Activated CD4-positive, alpha-beta T cell treated with anti-CD3 and anti-CD28 coated beads, Interleukin-2, amount 10 ng/mL, durations not matched to agents 7 days and 5 days (primary cell): ENCODE measurements at places on chromosomes 3 and 15.

DNA sequence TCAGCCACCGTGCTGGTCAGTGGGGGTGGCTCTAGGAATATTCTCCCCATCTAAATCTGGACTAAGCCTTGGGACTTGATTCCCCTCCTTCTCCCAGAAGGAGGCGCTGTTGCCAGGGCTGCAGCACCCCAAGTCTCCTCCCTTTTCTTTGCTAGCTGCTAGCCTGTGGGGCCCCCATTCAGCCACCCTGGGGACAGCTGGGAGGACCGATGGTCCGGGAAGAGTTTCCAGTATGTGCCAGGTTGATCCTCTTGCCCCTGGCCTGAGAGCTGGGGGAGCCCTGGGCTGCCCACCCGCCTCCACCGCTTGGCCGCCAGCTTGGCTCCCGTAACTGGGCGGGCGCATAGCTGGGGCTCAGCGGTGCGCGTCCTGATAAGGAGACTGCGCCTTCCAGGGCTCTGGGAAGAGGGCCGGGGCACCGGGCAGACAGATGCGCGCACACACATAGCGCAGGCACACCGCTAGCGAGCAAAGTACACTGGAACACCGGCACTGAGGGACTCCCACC is 4.2 kb downstream of the SMAD6 start:
- no peak for DNase-seq

GRCh38 chr15:59722476-59722875 is 33.4 kb upstream of the BNIP2 start:
- DNase-seq: no peak

DNA sequence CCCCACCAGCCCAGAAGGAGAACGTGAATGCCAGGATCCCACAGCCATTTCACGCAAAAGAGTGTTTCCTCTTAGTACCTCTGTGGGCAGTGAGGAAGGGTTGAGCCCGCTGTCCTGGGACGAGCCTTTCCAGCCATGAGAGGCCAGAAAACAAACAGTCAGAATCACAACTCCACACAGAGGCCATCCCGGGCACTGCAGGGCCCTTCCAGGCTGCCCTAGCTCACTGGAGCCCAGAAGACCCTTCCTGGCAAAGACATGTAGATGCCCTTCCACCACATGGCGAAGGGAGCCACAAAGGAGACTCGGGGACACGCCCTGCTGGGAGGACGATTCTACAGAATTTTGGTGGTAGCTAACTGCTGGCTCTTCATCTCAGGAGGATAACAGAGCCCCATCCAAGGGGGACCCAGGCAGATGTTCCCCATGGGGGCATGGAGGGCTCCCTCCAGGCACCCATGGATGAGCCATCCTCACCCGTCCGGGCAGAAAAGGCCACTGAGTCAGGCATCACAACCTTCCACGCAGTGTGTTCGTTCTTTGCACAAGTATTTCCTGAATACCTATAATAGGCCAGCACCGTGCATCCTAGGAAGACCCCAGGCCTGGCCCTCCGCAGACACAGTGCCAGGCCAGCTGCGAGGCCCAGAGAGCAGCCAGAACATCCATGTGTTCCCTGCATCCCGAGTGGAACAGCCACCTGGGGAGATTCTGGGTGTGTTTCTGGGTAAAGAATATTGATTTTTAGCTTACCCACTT is 47.2 kb downstream of the SLC12A8 start:
- DNase-seq: no peak

DNA sequence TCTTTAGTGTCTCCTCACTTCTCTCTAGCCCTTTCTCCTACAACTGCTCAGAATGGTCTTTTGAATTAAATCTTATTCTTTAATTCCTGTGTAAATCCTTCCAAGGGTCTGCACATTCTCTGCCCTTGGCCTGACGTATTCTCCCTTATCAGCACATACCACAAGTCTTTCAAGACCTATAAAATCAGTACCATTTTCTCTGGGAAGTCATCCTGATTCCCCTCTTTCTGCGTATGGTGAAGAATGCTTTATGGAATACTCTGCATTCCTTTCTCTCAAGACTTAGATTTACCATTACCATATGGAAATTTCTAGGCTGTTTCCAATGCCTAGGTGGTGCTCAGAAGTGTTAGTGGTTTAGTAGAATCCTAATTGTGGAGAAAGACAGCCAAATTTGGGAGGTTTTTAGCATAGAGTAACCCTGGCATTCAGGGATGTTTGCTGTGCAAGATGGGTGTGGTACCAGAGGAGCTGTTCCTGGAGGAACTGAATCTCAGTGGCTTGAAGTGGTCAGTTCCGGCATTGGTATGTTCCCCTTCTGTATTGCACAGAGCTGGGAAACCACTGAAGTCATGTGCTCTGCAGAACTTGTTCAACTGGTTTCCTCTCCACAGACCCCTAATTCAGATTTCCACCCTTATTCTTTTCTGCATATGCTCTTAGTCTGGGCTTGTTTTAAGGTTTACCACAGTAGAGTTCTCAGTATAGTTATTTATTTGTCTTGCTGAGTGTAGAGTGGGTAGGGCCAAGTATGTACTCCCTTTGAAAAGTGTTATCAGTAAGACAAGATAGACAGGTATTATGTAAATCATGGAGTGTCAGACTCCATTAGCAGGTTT is 24.5 kb downstream of the IQGAP1 start:
- DNase-seq: peak; percentile 29

- DNase-seq: no peak
Observed at GRCh38 chr3:150945226-150946032, 27.1 kb downstream of the CLRN1 start.

DNA sequence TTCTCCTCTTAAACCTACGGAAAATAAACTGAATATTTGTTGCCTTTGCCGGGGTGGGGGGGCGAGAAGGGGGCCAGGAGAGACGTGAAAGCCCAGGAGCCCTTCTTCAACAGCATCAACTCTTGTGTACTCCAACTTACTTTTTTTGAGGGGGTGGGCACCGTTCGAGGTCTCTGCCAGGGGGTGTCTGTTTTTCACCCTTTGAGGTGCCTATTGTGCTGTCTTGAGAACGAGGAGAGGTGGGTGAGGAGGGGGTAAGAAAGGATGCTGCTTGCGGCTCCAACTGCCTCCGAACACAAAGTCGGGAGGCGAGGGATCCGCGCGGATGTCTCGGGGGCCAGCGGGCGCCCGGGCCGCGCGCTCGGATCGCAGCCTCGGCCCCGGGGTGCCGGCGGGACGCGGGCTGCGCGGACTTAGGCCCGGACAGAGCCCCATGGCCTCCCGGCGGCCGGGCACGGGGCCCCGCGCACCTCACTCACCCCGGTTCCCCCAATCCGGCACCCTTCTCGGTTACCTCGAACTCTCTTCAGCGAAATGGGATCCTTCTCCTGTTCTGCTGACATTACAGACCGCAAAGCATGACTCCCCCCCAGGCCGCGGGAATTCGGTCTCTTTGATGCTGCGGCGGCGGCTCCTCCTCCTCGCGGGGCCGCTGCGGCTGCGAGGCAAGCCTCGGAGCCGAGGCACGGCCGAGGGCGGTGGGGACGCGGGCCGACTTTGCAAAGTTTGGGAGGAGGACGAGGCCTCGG is 650 bp downstream of the PYGO1 start:
- no peak for DNase-seq

DNA sequence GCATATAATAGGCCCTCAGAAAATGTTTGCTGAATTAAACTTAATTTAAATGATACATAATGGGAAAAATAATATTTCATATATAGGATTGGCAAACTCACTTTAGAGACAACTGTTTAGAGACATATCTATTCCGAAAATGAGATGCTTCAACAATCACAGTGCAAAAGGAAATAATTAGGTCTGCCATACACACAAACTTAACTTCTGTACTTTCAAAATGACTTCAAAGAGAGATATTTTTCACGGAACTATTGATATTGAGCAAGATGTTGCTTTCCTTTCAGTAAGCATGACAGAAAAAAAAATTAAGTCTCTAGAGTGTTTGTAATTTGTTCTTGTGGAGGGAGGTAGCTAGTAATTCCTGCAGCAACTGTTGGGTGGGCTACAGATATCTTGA is 769.5 kb downstream of the TUSC7 start:
- DNase-seq: no peak

DNA sequence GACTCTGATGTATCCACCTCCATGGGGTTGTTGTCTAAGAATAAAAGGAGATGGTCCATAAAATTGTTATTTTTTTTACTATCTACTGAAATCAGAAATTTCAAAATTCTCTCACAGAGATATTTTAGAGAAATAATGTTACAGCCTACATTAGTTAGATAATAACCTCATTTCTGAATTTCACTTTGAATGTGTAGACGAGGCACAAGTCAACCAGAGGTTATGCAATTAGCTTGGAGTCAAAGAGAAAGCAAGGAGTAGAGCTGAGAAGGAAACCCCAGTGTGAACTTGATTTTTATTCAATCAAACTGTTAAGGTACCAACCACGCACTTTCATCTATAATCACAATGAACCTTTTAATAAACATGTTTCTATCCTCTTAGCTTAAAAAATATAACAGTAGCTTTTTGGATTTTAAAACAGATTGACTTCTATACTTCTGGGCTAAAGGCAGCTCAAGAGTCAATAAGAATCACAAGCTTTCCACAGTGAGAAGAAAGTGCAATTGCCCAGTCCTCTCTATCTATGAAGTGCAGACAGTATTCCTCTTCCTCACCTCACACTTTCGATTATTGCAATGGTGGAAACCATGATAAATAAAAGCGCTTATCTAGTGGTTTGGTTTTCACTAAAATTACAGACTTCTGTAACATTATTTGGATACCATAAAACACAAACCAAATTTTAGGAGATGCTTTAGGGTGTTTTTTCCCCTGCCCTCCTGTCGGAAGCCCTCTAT is 403.2 kb downstream of the ZBTB20 start:
- no peak for DNase-seq

GRCh38 chr3:117278424-117279190 is 569.0 kb downstream of the TUSC7 start:
- DNase-seq: no peak

DNA sequence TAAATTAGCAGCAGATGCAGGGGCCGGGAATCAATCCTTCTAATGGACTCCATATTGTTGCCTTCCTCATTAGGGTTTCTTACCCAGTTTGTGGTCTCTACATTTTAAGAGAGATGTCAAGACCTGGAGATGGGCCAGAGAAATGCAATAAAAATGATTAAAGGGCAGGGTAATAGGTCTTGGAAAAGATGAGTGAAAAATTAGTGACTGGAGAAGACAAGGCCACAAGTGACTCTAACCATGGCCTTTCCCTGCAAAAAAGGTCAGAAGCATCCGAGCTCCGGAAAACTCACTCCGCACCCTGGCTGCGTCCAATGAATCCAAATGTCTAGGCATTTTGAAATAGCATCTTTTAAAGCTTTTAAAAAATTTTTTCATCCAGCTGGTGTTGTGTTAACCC is 152.8 kb downstream of the ARRDC4 start:
- no peak for DNase-seq

DNA sequence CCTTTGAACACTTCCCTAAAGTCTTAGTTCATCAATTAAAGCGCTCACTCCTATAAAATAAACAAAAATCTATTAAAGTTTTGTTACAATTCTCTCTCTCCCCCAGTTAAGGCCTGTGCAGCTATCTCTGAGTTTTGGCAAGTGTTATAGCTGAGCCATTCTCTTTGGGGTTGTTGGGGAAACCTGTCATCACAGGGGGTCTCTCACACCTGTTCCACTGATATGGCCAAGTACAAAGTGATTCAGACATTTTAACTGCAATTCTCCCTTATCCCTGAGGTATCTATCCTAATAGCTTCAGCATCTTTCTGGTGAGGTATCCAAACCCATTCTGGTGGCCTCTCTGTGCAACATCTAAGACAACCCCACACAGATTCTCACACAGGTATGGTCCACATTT is 116.4 kb downstream of the UNC13C start:
- no peak for DNase-seq

DNA sequence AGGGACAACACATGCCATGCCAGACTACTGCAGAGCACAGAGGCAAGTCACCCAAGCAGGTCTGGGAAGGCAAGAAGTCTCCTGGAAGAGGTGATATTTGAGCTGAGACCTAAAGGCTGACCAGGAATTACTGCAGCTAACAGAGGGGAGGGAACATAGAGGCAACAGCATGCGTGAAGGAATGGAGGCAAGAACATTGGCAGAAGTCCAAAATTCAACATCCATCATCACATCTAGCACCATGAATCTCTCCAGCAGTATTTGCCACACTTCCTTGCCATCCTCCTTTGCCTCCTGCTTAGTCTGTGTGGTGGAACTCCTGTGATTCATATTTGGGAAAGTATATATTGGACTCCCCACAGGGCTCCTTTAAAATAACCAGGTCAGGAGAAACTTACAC is 870 bp upstream of the TSEN2 start:
- no peak for DNase-seq

DNA sequence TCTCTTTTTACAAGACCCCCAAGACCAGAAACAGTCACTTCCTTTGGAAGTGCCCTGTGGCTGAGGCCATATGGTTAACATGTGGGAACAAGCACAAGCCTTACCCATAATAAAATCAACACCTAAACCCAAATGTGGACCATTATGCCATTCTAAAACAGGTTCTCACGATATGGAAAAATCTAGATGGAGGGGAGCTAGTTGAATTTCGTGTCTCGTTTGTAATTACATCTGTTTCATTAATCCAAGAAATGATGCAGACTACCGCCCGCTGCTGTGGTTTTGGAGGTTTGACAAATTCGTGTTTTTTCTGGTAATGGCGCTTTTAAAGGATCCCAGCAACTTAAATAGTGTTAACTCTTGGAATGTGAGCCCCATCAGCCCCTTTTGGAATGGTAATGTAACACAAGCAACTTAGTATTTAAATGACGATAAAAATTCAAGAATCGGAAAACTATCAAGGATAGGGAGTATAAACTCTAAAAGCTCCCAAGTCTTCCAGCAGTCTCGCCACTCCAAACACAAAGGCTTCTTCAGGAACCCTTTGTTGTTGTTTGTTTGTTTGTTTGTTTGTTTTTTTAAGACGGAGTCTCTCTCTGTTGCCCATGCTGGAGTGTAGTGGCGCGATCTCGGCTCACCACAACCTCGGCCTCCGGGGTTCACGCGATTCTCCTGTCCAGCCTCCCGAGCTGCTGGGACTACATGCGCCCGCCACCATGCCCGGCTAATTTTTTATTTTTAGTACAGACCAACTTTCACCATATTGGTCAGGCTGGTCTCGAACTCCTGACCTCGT is 1.1 kb downstream of the CNBP start:
- peak; percentile 36 for DNase-seq

- peak; percentile 79 for DNase-seq
Observed at GRCh38 chr3:196537319-196537984, 22.3 kb upstream of the SMCO1 start.

DNA sequence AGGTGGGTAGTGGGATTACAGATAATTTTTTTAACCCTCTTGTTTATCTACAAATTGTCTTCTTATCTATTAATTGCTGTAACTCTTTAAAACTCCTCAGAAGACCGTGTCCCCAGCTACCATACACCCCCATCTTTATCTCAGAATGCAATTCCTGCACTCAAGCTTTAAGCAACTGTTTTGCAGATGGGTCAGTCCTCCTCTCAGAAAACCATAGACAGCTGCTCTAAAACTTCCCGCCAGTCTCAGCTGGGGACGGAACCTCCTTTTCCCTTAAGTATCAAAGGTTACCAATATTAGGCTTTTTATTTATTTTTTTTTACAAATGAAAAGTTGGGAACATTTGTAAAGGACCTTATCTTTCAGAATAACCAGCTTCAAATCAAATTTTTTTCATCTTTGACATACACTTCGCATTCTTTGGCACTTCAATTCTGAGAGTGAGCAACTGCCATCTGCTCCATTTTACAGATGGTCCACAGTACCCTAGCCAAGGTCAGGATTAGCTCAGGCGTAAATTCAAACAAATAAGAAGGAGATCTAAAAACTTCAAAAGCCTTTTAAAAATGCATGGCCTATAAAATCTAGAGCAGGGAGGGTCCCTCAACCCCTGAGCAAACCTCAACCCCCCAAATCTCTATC is 1.3 kb downstream of the GATM start:
- DNase-seq: no peak

GRCh38 chr3:184725176-184725719 is 13.4 kb upstream of the MAGEF1 start:
- no peak for DNase-seq

GRCh38 chr3:8738639-8739038 is 5.0 kb downstream of the CAV3 start:
- no peak for DNase-seq
